ENCODE measurements at places on chromosomes 16 and 17. TPM values are rescaled to one million over a fixed set of nuclear protein-coding genes. Genes with fewer than 3 reads are reported as not detected.

SLC6A2 gene
- total RNA-seq = not detected

DNA sequence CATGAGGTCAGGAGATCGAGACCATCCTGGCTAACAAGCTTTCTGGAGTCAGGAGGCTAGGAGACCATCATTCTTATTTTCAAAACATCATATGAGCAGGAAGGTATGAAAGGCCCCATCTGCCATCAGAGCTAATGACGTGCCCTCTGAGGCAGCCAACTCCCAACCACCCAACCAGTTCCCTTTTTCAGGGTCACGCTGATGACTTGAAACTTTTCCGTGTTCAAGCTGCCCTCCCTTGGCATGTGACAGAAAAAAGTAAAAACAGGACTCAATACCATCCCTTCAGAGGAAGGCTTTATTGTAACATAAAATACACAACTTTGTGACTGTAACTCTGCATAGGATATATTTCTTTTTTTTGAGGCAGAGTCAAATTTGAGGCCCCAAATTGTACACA is 4.6 kb upstream of the GHDC start:
- DNase-seq = no peak

DNA sequence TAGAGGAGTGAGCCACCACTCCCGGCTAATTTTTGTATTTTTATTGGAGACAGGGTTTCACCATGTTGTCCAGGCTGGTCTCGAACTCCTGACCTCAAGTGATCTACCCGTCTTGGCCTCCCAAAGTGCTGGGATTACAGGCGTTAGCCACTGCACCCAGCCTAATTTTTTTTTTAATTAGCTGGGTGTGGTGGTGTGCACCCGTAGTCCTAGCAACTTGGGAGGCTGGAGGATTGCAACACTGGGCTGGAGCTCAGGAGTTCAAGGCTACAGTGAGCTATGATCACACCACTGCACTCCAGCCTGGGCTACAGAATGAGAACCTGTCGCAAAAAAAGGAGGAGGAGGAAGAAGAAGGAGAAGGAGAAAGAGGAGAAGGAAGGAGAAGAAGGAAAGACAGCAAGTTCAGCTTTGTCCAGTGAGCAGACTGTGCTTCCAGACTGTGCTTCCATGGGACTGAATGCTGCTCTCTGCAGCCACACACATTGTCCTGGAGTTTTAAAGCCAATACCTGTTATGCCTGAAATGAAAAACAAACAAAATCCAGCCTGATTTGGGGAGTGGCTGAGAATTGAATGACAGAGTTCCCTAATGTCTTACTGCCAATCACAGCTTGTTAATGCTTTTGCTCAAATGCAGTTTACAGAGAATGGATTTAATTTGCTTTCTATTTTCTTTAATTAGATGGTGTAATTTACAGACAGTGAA is 2.8 kb upstream of the TNFRSF13B start:
- DNase-seq = no peak

- DNase-seq = no peak
Measured at GRCh38 chr16:82045465-82045864, 10.4 kb downstream of the HSD17B2 start.
